ENCODE measurements at places on chromosomes 16 and 17.

GRCh38 chr17:10761281-10761680 is 31.5 kb upstream of the TMEM220 start:
- DNase-seq: no peak

DNA sequence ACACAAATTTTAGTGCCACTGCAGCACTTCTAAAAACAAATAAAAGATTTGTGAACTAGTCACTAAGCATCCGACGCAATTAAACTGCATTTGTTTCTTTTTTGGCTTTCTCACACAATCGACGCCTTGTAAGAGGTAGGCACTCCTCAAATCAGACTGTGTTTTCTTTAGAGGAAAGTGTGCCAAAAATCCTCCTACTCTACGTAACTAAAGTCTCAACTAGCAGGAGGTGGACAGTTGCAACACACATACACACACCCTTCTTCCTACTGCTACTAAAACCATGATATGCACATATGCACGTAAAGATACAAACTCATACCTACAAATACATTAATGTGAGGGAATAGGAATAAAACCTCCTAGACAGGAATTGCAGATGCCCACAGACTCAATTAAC is 844.7 kb upstream of the SOX9 start:
- DNase-seq: no peak

DNA sequence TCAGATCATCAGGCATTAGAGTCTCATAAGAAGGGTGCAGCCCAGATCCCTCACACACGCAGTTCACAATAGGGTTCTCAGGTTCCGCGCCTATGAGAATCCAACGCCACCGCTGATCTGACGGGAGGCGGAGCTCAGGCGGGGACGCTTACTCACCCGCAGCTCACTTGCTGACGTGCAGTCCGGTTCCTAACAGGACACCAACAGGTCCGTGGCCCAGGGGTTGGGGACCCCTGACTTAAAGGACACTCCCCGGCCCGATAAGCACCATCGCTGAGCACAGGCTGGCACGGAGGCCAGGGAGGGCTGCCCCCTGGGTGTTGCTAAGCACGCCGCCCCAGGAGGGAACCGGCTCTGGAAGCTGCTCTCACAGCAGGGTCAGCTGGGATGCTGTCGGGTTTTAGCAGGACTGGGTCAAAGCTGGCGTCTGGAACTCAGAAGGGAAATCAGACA is 30.1 kb upstream of the BAHCC1 start:
- no peak for DNase-seq

DNA sequence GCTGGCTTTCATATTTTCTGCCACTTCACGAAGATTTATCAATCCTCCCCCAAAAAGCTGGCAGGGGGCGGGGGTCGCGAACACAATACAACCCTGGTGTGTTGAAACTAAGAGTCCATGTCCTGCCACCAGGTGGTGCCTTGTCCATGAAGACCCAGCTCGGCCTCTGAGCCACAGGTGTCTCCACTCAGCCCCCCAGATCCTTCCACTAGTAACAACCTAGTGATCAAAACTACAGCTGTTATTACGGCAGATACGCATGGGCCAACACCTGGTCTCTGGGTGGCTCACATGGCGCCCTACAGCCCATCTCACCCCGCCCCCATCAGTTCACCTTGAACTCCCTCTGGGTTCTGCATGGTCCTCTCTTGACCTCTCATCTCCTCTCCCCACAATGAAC is 27.7 kb downstream of the USP7 start:
- DNase-seq: no peak

- no peak for DNase-seq
These were observed 78.3 kb downstream of the GAS7 start for GRCh38 chr17:10120109-10120485.

DNA sequence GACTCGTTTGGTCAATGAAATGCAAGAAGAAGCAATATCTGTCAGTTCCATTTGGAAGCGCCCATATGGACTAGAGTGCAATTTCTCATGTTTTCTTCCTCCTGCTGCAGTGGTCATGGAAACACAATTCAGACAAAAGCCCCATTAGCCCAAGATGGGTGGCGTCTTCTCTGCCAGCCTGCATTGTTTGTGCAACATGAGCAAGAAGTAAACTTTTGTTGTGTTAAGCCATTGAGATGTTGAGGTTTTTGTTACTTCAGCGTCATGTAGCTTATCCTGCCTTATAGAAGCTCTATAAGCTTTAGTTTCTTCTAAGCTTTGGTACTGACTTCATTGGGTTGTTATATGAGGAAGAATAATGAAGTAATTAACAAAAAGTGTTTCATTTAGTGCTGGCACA is 137.4 kb downstream of the NPIPB5 start:
- DNase-seq: no peak

GRCh38 chr16:75247249-75247648 is 4.2 kb downstream of the BCAR1 start:
- DNase-seq: no peak

- no peak for DNase-seq
These were observed 2.0 kb upstream of the CAVIN1 start for GRCh38 chr17:42424991-42425610.

DNA sequence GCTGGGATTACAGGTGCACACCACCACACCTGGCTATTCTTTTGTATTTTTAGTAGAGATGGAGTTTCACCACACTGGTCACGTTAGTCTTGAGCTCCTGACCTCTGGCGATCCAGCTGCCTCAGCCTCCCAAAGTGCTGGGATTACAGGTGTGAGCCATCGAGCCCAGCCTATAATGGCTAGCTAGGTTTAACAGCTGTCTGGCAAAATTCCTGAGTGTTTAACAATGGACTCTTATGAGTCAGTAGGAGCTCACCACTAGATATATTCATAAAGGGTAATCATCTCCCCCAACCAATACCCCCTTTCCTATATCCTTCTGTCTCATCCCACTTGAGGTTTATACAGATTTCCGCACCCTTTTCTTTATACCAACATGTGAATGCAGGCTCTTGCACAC is 91.5 kb upstream of the CDH13 start:
- no peak for DNase-seq

GRCh38 chr16:85251225-85251760 is 139.0 kb upstream of the CIBAR2 start:
- DNase-seq: no peak

Data from NCI-H1105 treated with DMSO at 0.1 percent for 48 hours (cell line).